ENCODE measurements at places on chromosomes 7 and 10.

- DNase-seq, result no peak
Measured at GRCh38 chr10:35011771-35012191, 78.4 kb downstream of the CUL2 start.

DNA sequence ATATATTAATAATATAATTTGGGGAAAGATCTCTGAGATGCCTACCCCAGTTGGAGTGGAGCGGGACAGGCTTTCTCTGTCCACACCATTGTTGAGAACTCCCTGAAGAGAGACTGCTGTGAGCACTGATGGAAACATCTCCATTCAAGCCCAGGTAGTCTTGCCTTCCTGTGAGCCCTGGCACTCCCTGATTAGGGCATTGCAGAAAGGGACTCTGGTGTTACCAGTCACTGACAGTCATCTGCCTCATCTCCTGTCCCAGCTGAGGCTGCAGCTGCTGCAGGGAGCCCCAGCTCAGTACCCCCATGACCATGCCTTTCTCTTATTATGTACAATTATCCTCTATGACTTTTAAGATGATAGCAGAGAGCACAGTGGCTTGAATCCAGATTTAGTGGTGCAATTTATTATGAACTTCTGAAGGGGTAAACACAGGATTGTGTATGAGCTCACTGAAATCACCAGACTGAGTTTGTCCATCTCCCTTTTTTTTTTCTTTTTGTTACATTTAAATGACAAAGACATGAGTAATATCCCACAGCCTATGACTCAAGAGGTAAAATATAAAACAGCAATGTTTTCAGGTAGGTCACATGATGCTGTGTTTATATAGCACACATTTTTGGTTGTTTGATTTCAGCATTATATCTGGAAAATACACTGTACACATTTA lies 236.9 kb downstream of the SLC25A13 start:
- DNase-seq, result no peak

DNA sequence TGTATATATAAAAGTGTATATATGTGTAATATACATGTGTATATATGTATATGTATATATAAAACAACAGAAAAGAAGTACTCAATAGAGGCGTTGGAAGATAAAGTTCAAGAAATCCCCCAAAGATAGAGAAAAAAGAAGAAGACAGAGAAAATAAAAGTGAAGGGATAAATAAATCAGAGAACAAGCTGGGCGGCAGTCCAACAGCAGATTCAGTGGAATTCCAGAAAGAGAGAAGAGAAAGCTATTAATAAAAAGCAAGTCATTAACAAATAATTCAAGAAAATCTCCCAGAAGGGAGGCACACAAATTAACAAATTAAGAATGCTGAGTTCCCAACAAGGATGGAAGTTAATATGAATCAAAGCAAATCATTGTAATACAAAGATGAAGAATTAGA lies 59.3 kb upstream of the RNF148 start:
- no peak for DNase-seq

GRCh38 chr7:149495785-149496641 lies 1.6 kb downstream of the ZNF746 start:
- no peak for DNase-seq

DNA sequence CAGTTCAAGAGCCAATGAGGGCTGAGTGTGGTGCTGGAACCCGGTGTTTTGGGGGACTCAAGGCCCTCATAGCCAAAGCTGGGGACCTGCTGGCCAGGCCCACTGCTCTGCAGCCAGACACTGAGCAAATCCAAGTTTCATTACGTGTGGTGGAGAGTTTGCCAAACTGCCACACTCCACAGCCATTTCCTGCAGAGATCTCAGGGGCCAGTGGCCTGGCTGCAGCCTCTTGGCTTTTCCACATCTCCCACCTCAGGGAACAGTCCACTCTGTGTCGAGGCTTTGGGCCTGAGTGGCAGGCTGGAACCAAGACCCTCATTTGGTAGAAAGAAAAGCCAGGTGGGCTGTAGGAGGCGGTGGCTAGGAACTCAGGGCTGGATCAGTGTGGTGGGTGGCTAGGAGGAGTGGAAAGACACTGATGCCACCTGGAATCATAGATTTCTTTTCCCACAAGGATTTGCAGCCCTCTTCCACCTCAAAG lies 3.2 kb downstream of the HOXA11 start:
- peak; percentile 43 for DNase-seq

- no peak for DNase-seq
Measured at GRCh38 chr7:130430841-130431666, 9.8 kb downstream of the CEP41 start.

GRCh38 chr7:43248961-43249822 lies 136.7 kb downstream of the HECW1 start:
- DNase-seq, result no peak

GRCh38 chr10:24814568-24815313 lies 91.1 kb upstream of the ARHGAP21 start:
- DNase-seq, result peak; percentile 67

- DNase-seq, result no peak
Measured at GRCh38 chr10:125698481-125698998, 15.6 kb upstream of the TEX36 start.

DNA sequence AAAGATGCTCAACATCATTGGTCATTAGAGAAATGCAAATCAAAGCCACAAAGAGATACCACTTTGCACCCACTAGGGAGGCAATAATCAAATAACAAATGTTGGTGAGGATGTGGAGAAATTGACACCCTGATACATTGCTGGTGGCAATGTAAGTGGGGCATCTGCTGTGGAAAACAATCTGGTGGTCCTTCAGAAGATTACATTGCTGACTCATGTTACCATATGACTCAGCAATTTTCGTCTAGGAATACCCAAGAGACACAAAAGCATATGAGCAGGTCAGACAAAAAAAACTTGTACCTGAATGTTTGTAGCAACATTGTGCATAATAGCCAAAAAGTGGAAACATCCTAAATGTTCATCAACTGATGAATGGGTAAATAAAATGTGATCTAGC lies 4.9 kb upstream of the CLDN3 start:
- no peak for DNase-seq

GRCh38 chr7:118182593-118183427 lies 1.2 kb upstream of the LSM8 start:
- DNase-seq, result no peak

- DNase-seq, result no peak
Measured at GRCh38 chr10:118827053-118827452, 72.3 kb upstream of the CACUL1 start.

Data from islet precursor cell (in vitro differentiated cells).